ENCODE measurements at places on chromosomes 12 and 14. TPM values are rescaled to one million over a fixed set of nuclear protein-coding genes. Genes with fewer than 3 reads are reported as not detected.

- DNase-seq: no peak
Observed at GRCh38 chr14:40367717-40368116, 935.5 kb upstream of the FBXO33 start.

CD4 gene
- polyA plus RNA-seq: 17.4 TPM

OSBPL8 gene
- 24.9 TPM for polyA plus RNA-seq

TAS2R14 gene
- 3.5 TPM for polyA plus RNA-seq

GRCh38 chr12:132827763-132828703 is 636 bp downstream of the GOLGA3 start:
- no peak for DNase-seq

GRCh38 chr12:51948066-51948465 is 3.4 kb upstream of the ACVR1B start:
- no peak for DNase-seq

Data from large intestine (tissue), 12 donors.